ENCODE measurements at places on chromosomes 2 and 18.
A peak's percentile ranks its signal among the peaks of the same experiment; 100 is the strongest.

DNA sequence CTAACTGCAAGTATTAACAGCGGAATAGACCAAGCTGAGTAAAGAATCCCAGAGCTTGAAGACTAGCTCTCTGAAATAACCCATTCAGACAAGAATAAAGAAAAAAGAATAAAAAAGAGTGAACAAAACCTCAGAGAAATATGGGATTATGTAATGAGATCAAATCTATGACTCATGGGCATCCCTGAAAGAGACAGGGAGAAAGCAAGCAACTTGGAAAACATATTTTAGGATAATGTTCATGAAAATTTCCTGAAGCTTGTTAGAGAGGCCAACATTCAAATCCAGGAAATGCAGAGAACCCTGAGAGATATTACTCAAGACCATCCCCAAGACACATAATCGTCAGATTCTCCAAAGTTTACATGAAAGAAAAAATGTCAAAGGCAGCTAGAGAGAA lies 17.3 kb downstream of the PFN4 start:
- DNase-seq = no peak

DNA sequence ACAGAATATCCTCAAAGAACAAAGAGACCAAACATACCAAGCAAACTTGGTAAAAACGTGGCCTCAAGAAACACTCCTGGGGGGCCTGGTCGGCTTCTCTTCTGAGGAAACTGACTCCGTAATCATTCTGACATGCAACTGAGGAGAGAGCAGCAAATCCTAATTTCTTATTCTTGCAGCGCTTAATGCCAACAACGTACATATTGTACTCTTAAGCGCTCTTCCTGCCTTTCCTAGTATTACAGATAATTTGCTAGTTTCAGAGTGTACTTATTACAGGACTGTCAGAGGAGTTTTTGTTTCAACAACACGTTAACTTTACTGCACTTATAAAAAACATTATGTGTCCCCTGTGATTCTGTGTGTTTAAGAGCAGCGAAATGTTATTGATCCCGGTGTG lies 64.9 kb downstream of the ZNF521 start:
- DNase-seq = no peak

- no peak for DNase-seq
Observed at GRCh38 chr2:40480596-40480995, 28.7 kb upstream of the SLC8A1 start.

GRCh38 chr2:144099780-144100377 lies 420.0 kb downstream of the ZEB2 start:
- DNase-seq = no peak

DNA sequence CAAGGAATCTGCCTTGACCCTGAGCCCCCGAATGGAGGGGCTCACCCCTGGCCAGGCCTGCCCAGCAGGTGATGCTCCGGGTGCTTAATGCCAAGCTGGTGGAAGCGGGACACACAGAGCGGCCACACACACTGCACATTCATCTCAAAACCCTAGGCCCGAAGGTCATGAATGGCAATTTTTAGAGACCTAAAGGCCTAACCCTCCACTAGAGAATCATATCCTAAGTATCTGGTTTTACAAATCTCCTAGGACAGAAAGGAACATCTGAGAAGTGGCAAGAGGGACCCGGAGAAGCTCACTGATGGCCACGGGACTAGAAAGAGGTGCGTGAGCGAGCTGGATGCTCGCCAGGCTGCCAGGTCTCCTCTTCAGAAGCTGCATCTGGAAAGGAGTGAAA lies 38.3 kb downstream of the ST3GAL5 start:
- no peak for DNase-seq

- DNase-seq = no peak
Observed at GRCh38 chr2:69576880-69577279, 66.7 kb downstream of the AAK1 start.

GRCh38 chr2:31168291-31168690 lies 30.1 kb upstream of the GALNT14 start:
- DNase-seq = no peak

DNA sequence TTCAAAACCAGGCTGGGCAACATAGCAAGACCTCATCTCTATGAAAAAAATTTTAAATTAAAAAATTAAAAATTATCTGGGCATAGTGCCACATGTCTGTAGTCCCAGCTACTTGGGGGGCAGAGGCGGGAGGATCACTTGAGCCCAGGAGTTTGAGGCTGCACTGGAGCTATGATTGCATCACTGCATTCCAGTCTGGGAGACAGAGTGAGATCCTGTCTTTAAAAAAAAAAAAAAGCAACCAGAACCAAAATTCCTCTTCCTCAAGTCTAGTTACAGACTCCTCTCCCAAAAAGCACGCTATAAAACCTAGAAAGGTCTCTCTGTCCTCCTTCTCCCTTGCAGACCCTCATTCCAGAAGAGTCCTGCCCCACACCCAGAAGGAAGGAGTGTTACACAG lies 23.9 kb downstream of the TNFAIP6 start:
- no peak for DNase-seq

GRCh38 chr18:79519751-79520477 lies 124.2 kb downstream of the NFATC1 start:
- DNase-seq = no peak

DNA sequence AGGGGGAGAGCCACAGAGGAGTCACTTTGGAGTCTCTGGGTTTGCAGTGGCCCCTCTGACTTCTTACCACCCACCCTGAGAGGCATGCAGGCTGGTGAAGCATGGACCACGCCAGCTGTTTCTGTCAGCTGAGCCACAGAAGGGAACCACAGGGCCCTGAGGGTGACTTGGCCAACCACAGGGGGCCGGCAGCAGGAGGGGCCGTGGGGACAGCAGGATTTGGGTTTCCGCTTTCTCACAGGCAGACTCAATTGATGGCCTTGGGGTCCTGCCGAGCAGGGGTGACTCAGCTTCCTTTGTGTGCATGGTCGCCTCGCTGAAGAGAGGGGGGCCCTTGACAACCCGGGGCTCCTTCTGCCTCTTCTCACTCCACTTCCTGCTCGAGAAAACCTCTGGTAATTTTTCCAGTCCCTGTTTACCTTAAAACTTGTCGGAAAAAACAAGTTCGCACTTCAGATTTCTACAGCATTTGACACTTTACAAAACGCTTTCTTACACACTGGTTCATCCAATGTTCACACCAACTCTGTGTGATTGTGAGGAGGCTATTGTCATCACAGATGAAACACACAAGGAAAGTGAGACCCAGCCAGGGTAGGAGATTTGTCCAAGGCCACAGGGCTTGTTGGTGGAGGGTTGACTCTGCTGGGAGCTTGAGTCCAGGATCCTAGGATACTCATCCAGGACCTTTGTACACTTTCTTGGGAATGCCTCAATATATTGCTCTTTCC lies 311.2 kb downstream of the LPIN1 start:
- DNase-seq = peak; percentile 17

DNA sequence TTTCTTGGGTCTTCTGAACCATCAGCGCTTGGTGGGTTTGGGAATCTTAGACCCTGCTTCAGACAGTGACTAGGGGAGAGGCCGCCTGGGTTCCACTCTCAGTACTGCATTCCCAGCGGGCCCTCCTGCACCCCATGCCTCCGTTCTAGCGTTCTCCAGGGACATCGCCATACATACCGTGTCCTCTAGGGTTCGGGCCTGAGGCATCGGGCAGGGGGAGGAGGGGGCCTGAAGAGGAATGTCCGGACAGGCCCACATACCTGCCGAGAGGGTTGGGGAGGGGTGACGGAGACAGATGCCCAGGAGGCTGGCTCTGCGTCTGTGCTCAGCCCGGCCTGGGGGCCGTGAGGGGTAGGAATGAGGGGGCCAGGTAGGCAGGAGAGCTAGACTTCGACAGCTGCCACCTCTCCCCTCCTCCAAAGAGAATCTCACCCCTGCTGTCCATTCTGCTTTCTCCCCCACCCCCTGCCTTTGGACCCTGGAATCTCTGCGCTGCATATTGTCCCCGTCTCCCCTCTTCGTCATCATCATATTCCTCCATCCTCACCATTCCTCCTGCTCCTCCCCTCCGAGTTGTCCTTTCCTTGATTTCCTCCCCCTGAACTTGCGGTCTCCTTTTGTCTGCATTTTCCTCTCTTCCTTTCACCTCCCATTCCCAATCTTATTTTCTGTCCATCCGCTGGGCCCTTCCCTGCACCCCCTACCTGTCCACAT lies 7.8 kb upstream of the WNT10A start:
- DNase-seq = no peak

- DNase-seq = no peak
Observed at GRCh38 chr2:26552641-26553374, 74.9 kb upstream of the OTOF start.

DNA sequence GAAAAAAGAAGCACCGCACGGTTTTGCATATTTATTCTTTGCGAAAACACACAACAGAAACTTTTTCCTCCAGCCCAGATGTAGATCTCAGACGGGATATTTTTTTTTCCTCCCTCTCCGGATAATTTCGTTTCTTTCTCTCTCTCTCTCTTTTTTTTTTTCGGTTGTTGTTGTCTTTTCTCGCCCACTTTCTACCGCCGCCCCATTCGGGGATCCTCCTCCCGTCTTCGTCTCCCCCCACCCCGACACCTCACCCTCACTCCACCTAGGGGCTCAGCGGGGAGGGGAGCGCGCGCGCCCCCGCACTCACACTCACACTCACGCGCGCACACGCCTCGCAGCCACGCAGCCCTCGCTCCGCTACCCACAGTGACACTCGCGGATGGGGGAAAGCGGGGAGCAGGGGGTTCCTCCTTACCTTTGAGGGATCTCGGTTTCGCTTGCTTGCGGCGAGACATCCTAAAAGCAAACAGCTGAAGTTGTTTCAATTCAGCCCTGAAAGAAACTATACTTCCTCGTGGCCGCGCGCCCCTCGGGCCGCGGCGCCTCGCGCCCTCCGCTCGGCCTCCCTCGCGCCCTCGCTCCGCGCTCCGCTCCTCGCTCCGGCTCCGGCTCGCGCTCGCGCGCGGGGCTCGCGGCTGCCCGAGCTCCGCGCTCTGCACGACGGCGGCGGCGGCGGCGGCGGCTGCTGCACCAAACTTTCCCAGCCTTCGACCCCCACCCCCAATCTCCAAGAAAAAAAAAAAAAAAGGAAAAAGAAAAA lies 1.3 kb downstream of the ZNF521 start:
- peak; percentile 69 for DNase-seq

DNA sequence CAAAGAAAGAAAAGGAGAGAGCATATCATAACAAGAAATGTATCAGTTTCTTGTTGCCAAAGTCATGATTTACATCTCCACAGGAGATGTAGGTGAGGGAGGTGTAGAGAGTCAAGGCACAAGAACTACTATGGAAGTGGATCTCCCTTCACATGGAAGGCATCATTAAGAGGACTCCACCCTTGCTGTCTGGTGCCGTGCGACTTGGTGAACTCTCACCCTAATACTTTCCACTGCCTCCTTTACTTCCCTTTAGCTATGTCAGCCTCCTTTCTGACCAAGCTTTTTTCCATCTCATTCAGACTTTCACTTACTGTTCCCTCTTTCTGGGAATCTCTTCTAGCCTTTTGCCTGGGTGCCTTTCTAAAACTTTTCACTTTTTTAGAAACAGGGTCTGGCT lies 490.0 kb downstream of the THSD7B start:
- no peak for DNase-seq

GRCh38 chr18:36533446-36534153 lies 236.1 kb downstream of the FHOD3 start:
- no peak for DNase-seq

DNA sequence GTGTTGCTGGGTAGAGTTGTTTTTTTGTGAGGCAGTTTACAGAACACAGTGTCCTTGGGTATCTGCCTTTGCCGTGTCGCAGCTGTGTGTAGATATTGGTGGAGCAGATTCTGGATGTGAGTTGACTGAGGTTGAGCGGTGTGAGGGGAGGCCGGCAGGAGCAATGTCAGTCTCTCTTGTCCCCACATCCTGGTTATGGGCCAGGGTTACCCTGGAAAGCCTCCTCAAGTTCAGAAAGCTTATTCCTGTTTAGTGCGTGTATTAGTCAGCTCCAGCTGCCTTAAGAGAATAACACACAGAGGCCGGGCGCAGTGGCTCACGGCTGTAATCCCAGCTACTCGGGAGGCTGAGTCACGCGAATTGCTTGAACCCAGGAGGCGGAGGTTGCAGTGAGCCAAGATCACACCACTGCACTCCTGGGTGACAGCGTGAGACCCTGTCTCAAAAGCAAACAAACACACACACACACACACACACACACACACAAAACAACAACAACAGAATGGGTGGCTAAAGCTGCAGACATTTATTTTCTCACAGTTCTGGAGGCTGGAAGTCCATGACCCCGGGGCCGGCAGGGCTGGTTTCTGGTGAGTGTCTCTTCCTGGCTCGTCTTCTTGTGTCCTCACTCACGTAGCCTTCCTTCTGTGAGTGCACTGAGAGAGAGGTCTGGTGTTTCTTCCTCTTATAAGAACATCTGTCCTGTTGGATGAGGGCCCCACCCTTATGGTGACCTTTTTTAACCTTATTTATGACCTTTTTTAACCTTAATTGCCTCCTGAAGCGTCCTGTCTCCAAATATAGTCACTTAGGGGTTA lies 5.1 kb downstream of the NCK2 start:
- no peak for DNase-seq

- no peak for DNase-seq
Observed at GRCh38 chr18:49692906-49693716, 120.2 kb downstream of the ACAA2 start.

DNA sequence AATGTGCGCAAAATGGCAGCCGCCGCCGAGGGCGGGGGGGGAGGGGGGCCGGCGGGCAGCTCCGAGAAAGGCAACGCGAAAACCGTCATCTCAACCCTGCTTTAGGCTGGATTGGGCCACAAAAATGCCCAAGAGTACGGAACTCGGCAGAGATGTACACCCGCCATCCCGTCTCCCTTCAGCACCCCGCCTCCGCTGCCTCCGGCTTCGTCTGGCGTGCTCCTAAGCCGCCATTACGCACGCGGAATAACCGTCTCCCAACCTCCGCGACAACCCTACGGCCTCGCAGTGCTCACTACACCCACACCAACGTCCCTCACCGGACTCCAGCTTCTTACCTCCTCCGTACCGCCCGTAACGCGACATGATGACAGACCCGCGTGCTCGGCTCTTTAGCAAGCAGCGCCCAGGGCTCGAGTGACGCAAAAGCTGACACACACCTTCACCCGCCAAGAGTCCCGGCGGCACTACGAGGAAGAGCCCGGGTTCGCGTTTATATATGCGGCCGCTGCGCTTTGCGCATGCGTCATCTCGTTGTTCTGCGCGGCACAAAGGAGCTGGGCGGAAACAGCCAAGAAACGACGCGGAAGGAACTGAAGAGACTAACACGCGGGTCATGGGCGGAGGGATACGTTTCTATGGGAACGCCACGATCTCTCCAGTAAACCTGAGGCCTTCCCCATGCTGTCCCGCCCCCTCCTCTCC lies at the start of gene SRSF7:
SRSF7 (minus strand) TSS at position 471 of the 705 bp plus-strand sequence; CDS start at position 366, 105 bp downstream.
- DNase-seq = peak; percentile 99

- DNase-seq = no peak
Observed at GRCh38 chr2:176479961-176480360, 210.7 kb downstream of the MTX2 start.

- no peak for DNase-seq
Observed at GRCh38 chr2:223720367-223720766, 117.0 kb downstream of the AP1S3 start.
